ENCODE measurements at places on chromosomes 7 and 10. TPM values are rescaled to one million over a fixed set of nuclear protein-coding genes. Genes with fewer than 3 reads are reported as not detected.

The FGL2 gene
- total RNA-seq = 0.13 TPM

The MYL10 gene
- not detected for total RNA-seq

The RNLS gene
- 0.39 TPM for total RNA-seq

The BMPER gene
- 4.9 TPM for total RNA-seq

- DNase-seq = peak; percentile 25
Observed at GRCh38 chr7:99459087-99459486, 6.9 kb downstream of the ATP5MF start.

DNA sequence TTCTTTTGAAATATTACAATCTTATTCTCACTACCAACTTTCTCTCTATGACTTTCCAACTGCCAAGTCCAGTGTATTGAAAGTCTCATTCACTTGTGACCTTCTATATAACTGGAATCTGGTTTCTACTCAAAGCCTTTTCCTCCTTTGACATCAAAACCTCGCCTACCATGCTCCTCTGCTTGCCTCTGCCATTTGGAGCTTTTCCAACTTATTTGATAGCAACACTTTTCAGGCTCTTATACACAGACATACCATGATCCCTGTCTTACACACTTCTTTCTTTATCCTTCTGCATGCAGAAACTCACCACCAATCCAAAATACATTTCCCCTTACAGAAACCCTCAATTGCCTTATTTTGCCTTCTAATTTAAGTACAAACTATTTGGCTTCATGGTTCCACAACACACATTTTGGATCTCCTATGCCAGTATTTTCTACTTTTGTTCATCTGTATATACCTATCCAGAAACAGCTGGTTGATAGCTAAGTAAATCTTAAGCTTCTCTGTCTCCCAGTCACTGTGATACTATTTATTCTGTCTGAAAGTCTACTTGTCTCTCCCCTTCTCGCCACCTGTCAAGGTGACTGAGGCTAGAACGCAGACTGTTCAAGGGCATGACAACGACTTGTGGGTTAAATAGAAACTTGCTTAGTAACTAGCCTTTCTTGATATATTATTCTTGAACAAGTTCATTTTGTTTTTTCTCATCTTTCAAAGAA is 22.4 kb downstream of the GNG11 start:
- DNase-seq = peak; percentile 72

GRCh38 chr7:28155019-28155660 is 25.5 kb downstream of the JAZF1 start:
- DNase-seq = no peak

DNA sequence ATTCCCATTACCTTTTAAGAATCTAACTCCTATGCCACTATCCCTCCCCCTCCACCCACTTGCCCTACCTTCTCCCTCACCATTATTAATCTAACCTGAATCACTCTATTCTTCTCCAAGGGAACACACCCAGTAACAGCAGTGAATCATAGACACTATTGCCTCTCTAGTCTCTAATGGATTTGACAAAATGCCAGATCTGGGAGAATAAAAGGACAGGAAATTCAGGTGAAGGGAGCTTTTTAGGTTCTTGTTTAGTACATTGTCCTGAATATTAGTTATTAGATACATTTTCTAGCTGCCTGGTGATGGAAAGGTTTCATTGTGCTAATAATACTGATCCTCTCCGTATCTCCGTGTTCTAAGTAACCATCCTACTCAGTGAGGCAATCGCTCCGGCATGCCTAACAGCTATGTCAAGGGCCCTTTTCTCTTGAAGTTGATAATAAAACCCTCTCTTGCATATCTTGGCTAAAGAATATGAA is 4.1 kb upstream of the SFR1 start:
- peak; percentile 60 for DNase-seq

DNA sequence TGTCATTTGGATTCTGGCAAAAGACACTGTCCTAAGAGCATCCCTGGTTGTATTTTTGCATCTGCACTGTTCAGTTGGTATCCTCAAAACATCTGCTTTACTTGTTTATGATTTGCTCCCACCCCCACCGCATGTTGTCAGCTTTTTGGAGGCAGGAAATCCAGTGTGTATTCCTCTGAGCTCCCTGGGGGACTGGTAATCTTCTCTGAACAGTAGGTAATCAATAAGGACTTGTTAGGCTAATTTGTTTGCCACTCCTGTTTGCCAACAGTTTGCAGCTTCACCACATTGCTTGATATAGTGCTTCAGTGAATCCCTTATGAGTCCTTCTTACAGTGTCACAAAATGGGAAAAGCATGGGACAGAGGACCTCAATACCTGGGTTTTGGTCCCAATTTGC is 49.1 kb downstream of the FEZF1 start:
- DNase-seq = no peak

DNA sequence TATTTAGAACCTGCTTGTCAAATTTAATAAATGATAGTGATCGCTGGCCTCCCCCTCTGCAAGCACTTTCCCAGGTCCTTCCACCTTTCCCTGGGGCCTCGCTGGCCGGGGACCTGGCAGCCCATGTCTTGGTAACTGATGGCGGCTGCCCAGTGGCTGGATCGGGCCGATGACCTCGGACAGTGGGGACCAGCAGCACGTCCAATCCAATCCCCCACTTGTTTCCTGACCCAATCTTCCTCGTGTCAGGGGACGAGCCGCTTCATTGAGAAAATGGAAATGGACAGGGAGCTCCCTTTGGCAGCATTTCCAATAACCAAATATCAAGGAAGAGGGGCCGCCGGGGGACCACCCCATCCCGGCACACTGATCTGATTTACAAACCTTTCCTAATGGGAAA is 17.2 kb downstream of the EBF3 start:
- no peak for DNase-seq

GRCh38 chr7:27346531-27347275 is 104.1 kb downstream of the EVX1 start:
- DNase-seq = no peak

DNA sequence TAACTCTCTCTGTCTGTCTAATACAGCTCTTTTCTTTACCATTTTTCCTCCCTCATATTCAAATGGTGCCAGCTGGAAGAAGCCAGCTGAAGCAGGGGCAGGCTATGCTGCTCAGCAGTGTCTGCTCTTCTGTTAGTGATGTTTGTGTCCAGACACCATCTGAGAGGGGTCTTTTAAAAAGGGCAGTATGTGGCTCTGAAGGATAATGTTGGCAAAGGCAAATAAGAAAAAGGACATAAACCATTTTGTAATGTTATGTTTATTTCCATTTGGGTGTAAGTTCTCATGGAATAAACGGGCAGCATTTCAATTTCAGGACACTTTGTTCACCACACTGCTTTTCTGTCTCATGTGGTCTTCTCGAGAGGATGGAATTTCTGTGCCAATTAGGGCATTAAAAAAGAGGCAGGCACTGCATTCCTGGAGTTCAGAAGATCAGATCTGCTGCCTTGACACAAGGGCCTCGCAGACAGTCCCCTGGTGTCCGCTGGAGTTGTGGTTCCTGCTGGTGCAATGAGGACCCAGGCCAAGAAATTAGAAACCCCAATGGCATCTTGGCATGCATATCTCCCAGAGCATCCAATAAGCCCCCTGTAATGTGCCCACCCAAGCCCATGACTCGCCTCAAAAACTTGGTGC is 109.0 kb upstream of the ELMO1 start:
- no peak for DNase-seq

GRCh38 chr7:116800594-116800993 is 61.8 kb upstream of the CAPZA2 start:
- no peak for DNase-seq

DNA sequence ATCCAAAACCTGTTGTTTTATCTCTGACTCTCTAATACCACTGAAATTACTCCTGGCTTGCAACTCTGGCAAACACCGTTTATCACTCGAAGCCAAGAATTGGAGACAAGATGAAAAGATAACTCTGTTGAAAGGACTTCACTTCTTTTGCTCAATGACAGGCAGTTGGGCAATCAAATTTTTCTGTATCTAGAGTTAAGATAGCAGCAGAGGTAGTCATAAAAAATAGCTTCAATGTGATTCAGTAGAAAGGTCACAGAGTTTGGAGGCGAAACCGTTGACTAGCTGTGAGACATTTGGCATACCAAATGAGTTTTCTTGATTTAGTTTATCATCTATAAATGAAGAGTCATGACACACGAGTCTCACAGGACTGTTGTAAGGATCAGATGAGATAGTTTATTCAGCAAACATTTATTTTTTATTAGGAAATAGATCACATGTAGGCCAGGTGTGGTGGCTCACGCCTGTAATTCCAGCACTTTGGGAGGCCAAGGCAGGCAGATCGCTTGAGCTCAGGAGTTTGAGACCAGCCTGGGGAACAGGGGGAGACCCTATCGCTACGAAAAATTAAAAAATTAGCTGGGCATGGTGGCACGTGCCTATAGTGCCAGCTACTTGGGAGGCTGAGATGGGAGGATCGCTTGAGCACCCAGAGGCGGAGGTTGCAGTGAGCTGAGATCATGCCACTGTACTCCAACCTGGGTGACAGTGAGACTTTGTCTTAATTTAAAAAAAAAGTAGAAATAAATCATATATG is 23.6 kb downstream of the AKR1B1 start:
- DNase-seq = no peak
